Left renal pelvis (tissue), 4 donors: ENCODE measurements at places on chromosomes 16 and 17.
A peak's percentile ranks its signal among the peaks of the same experiment; 100 is the strongest.

- DNase-seq = no peak
Measured at GRCh38 chr17:70185285-70185684, 16.0 kb downstream of the KCNJ2 start.

DNA sequence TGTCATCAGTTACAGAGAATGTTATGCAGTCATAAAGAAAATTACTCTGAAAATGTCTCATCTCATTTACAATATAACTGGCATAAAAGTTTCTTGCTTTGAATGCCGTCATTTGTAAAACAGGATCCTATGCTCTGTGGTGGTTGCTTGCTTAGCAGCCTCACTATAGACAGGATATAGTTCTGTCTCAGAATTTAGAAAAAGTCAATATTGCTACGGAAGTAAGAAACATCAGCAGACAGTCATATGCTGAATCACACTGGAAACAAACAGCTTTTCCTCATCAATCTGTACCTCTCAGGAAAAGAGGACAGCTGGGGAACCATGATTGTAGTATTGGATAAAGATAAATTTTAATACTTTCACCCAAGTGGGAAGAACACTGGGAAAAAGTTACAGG lies 105.5 kb downstream of the MYO1D start:
- no peak for DNase-seq

GRCh38 chr16:19884611-19885450 lies at the start of gene GPRC5B:
Gene GPRC5B, minus strand, starts transcription at chr16:19884848. Its CDS starts 12,003 bp downstream, at chr16:19872845.
- no peak for DNase-seq

GRCh38 chr16:56119133-56119532 lies 72.2 kb upstream of the GNAO1 start:
- DNase-seq = no peak

GRCh38 chr17:74454197-74455024 lies 12.0 kb upstream of the CD300A start:
- DNase-seq = peak; percentile 80

DNA sequence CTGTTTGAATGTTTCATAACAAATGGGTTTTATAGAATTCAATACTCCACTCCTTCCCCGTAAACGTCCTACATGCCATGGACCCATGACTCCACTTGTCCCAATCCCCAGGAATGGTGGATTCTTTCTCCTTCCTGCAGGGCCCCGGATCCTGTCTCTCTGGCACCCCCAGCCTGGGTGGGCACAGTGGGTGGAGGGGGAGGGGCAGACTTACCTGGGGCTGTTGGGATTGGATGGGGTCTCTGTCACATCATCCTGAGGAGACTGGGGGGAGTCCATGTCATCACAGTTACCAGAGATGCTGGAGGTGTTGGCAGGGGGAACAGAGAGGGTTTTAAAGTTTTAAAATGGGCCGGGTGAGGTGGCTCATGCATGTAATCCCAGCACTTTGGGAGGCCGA lies 13.2 kb downstream of the TRPV3 start:
- no peak for DNase-seq

GRCh38 chr16:254461-254860 lies 19.8 kb downstream of the FAM234A start:
- DNase-seq = no peak

DNA sequence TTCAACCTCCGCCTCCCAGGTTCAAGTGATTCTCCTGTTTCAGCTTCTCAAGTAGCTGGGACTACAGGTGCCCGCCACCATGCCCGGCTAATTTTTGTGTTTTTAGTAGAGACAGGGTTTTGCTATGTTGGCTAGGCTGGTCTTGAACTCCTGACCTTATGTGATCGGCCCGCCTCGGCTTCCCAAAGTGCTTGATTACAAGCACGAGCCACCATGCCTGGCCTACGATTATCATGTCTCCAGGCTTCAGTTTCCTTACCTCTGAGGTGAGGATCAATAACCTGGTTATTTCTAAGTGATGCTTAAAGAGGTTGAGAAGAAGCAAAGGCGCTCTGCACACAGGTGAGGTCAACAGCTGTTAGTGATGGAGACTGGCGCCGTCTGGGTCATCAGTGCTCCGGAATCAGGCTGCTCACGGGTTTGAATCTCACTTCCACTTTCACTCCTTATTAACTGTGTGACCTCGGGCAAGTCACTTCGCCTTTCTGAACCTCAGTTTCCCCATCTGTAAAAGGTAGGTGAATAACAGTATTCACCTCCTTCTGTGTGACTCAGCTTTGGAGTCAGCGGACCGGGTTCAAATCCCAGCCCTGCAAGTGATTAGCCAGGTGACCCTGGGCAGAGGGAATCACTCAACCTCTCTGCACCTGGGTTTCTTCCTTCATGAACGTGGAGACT lies 745 bp upstream of the ABCC1 start:
- no peak for DNase-seq
